ENCODE measurements at places on chromosomes 1 and 21.

DNA sequence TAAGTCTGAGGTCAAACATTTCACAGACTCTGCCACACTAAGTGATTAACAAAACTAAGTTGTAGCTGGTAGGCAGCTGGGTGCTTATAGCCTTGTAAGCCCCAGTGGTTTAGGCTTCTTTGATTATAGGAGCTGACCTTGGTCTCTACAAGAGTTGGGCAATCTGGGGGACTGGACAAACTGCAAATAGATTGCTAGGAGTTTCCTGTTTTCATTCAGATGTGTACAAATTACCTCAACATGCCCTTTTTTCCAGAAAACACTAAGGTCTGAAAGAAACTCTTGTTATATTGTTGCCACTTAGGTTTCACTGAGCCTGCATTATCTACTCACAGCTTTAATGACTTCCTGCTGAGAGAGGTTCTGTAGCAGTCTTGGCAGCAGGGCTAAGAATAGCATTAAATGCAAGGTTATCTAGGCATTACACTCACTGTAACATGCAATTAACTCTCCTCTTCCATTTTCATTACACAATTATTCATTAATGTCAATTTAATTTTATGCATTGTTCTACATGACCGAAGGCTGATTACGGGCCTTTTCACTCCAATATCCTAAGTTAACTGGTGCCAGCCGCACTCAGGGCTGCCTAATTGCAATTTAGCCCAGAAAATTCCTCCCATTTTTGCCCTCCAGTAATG is 314.0 kb downstream of the LMO4 start:
- no peak for DNase-seq

- no peak for DNase-seq
Measured at GRCh38 chr21:17848228-17848627, 29.1 kb upstream of the C21orf91 start.

GRCh38 chr21:45856906-45857305 is 124.7 kb upstream of the COL6A1 start:
- DNase-seq = no peak

DNA sequence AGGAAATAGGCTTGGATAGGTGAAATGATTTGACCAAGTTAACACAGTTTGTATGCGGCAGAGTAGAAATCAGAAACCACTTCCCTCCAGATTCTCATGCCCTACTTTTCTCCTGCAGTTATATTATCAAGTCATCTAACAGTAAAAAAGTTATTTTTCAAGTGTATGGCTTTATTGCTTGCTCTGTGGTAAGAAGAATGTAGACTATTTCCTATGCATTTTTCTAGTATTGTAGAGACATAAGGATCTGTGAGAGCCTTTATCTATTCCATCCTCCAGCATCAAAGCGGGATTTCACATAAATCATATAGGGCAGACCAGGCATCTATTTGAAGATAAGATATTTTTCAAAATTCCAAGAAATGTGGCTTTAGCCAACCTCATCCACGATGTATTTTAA is 208.5 kb downstream of the TTLL7 start:
- DNase-seq = no peak

GRCh38 chr1:162596514-162597170 is 35.1 kb downstream of the UAP1 start:
- no peak for DNase-seq

DNA sequence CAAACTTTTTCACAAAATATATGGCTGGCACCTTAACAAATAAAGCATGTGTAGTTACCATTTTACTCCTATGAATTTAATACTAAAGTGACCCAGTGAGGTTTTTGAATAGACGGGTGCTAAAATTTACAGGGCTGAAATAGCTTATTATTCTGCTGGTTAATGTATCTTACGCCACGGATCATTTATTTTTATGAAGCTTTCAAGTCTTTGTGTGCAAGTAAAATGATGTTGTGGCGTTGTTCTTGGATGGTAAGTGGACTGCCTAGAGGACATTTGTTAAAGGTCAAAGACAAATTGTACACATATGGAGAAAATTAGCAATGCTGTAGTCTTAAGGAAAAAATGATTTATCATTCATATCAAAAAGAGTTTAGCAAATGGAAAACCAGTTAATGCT is 22.8 kb downstream of the INSL5 start:
- no peak for DNase-seq

DNA sequence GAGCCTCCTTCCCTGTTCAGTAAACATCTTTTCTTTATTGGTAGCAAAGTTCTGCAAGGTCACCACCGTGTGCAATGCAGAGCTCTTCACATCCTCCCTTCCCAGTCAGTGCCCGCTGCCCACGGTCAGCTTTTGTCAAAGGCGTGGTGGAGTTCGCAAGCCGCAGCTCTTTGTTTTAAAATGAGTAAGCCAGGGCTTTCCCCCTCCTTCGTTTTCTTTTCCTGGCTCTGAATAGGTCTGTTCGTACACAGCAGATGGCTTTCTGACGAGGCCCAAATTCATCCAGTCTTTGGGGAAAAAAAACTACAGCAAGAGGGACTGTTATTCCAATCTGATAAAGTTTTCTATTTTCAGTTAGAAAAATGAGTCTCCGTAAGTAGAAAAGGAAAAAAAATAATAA is 153.2 kb downstream of the LRIG2 start:
- no peak for DNase-seq

GRCh38 chr1:173050865-173051264 is at the start of gene TNFSF18:
TNFSF18 (minus strand) TSS chr1:173050941; CDS start chr1:173050896, 45 bp downstream.
- DNase-seq = no peak

DNA sequence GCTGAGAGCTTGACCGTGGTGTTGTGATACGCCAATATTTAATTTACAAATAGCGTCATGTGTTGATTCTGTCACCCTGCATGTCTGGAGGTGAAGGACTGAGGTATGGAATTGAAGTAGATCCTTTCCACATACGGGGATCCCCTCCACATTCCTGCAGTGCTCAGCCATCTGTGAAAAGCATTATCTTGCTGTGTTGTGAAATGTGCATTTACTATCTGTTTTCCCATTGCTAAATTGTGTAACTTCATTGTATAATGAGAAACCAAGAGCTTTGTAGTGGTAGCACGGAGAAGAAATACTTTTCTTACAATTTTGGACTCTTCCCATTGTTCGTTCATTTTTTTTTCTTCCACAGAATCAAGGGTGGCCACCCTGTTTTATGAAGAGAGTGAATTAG is 577.3 kb upstream of the ZP4 start:
- no peak for DNase-seq

DNA sequence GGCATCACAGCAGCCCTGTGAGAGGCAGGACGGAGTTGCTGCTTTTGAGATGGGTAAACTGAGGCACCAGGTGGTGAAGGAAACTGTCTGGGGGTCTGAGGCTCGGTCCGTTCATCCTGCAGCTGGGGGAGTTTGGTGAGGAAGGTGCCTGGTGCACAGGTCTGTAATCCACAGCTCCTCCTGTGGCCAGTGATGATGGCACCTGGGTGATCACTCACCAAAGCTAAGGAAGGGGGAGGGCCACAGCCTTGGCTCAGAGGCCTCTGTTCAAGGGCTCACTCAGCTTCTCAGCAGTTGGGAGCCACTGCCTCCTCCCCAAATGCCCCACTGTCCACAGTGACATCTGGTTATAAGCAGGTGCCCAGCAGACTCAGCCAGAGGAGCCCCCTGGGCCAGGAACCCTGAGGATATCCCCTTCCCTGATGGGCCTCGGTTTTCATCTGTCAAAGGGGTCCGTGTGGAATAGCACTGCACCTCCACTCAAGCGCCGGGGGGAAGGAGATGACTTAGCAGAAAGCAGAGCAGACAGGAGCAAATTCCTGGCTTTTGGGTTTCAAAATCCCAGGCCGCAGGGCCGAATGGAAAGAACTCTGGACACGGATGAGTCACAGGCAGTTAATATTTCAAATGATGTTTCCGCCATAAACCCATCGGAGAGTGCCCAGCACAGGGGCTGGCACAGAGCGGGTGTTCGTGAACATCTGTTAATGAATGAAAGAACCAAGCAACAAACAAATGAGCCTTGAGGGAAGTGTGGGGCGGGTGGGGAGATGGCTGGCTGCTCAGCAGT is 82.8 kb downstream of the DMRTB1 start:
- no peak for DNase-seq

DNA sequence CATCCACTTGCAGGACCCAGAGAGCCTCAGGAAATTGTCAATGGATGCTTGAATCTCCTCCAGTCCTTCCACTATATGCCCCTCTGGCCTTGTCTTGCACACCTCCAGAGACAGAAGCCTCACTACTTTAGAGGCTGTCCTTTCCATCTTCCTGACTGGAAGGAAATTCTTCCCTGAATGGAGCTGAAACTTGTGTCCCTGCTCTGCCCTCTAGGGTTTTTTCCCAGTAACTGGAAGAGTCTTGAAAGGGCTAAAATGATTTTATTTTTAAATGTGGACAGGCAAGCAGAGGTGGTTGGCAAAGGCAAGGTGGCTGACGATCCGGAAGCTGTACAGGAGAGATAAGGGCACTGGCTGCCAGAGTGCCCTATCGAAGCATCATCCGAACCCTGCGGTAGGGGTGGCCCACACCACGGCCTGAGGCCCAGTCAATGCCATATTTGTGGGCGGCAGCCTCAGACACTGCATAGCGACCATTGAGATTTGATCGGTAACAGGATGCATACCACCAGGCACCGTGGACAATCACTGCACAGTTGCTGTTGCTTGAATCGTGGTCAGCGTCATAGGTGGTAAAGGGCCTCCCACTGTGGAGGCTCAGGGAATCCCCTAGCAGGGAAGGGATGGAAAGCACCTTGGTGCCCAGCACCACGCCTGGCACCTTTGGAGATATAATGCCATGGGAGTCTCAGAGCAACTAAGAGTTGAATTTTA is 2.3 kb upstream of the MAP3K6 start:
- DNase-seq = no peak

GRCh38 chr1:222786121-222786520 is 28.7 kb upstream of the DISP1 start:
- DNase-seq = no peak

All from CD4-positive, alpha-beta T cell treated with Interleukin-12 subunit alpha and Interleukin-12 subunit beta, for 1 hour (primary cell).